Muscle of leg (tissue), 16 donors: ENCODE measurements at places on chromosomes 3 and 15. TPM values are rescaled to one million over a fixed set of nuclear protein-coding genes. Genes with fewer than 3 reads are reported as not detected.

PLA2G4D gene
- not detected for total RNA-seq

FAM43A gene
- 13.8 TPM for total RNA-seq

LYZL4 gene
- not detected for total RNA-seq

MCF2L2 gene
- 0.35 TPM for total RNA-seq

SAMD7 gene
- not detected for total RNA-seq

BCHE gene
- 78.9 TPM for total RNA-seq

ZNF660 gene
- total RNA-seq = 6.2 TPM

CD96 gene
- total RNA-seq = 0.22 TPM

DZIP1L gene
- 12.8 TPM for total RNA-seq

TMEM108 gene
- total RNA-seq = 6.3 TPM

TERB2 gene
- total RNA-seq = not detected

ESYT3 gene
- total RNA-seq = 11.0 TPM

PLCL2 gene
- total RNA-seq = 25.2 TPM

CNTN4 gene
- 6.8 TPM for total RNA-seq

EPHB3 gene
- 36.2 TPM for total RNA-seq

KIF23 gene
- total RNA-seq = 16.5 TPM

LRRC34 gene
- 4.3 TPM for total RNA-seq

ROPN1B gene
- total RNA-seq = not detected

SERP1 gene
- total RNA-seq = 47.7 TPM
